ENCODE measurements at places on chromosomes 1 and 21.
A peak's percentile ranks its signal among the peaks of the same experiment; 100 is the strongest.

- DNase-seq: no peak
Measured at GRCh38 chr1:236394879-236395229, 768 bp downstream of the EDARADD start.

GRCh38 chr1:93847811-93848288 lies 31.2 kb downstream of the DNTTIP2 start:
- DNase-seq: peak; percentile 77

DNA sequence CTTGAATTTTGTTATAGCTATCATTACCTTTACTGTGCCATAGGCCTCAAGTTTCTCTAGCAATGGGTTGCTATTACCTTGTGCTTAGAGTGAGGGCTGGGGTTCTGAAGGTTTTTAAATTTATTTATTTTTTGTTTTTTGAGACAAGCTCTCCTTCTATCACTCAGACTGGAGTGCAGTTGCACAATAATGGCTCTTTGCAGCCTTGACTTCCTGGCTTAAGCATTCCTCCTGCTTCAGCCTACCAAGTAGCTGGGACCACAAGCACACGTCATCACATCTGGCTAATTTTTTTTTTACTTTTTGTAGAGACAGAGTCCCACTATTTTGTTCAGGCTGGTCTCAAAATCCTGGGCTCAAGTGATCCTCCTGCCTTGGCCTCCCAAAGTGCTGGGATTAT lies 41.5 kb downstream of the SNX27 start:
- no peak for DNase-seq

DNA sequence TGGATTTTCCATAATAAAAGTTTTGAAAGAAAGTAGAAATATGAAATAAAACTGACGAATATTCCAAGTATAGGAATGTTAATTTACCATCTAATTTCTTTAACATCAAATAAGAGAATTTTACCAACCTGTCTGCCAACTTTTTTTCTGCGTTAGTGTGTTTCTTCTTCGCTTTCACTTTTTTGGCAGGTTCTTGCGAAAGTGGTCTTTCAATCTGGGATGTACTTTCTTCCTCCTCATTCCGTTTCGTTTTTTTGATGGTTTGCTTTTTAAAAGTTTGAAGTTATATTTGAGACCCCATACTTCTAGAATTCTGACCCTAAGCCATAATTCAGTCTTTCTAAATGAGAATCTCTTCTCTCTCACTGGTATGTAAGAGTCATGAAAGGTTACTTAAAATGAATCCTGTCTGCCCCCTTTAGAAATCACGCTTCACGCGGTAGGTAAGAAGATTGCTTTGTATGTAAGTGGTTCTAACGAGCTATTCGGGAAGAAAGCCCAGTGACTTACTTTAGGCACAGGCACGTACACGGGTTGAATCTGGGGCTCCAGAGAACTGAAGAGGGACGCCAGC lies 580 bp downstream of the RBM34 start:
- DNase-seq: no peak

DNA sequence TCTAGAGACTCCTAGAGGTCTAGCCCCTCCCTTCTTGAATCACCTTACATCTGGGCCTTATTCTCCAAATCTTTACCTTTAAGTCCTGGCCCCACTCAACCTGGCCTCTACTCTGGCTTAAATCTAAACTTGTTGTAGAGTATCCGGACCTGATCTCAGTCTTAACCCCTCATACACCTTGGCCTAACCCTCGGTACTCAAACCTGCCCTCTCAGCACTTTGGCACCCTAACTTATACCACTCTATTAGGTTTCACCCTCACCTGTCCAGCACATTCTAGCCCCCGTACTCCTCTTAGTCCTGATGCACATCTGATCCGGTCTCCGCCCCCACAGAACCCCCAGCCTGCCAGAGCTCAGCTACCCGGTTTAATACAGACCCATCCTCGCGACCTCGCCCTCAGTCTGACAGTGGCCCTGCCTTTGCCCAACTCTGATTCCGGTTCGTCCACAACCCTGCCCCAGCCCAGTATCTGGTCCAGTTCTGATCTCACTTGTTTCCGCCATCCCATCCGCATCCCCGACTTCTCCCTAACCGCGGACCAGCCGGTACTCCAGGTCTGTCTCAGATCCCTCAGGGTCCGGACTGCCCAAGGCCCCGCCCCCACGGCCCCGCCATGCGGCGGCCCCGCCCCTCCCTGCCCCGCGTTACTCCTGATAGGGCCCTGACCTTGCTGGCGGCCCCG lies 1.5 kb downstream of the TRIM62 start:
- no peak for DNase-seq

DNA sequence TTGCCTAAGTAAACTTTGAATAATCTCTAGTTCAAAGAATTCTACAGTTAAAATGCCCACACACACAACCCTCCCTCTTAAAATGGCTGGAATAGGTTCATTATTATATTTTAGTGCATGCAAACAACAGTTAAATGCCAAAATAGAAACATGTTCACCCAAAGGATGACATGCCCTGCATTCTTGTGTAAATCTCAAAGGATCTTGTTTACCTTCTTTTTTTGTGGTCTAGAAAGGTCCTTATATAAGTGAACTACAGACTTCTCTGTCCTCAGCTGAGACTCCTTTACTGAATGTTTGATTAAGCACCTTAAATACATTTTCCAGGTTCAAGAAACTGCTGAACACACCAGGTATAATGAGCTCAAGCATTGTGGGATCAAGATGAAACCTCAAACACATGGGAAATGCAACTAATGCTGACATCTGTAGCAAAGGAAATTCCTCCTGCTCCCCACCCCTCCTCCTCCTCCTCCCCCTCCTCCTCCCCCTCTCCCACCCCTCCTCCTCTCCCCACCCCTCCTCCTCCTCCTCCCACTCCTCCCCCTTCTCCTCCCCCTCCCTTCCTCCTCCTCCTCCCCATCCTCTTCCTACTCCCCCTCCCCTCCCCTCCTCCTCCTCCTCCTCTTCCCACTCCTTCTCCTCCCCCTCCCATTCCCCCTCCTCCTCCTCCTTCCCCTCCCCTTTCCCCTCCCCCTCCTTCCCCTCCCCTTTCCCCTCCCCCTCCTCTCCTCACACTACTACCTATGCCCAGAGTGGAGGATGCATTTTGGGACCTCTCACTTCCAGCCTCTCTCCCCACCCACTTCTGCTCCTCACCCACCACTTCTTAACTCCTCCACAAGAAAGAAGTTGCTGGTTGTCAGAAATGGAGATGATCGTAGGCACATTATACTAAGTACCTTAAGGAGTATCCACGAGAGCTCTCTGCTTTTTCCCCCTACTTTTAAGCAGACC lies 233.9 kb downstream of the MRPL39 start:
- no peak for DNase-seq
